ENCODE measurements at places on chromosomes 12 and 14.

- DNase-seq: no peak
Measured at GRCh38 chr12:94163850-94164249, 15.5 kb downstream of the PLXNC1 start.

GRCh38 chr14:78700236-78700635, 530.1 kb downstream of the NRXN3 start:
- DNase-seq: no peak

- no peak for DNase-seq
Measured at GRCh38 chr12:12705838-12706520, 10.0 kb upstream of the GPR19 start.

- DNase-seq: no peak
Measured at GRCh38 chr12:49910331-49911212, 6.9 kb upstream of the FAIM2 start.

GRCh38 chr14:58825606-58826005, 187.8 kb downstream of the DACT1 start:
- no peak for DNase-seq

GRCh38 chr14:63988579-63988978, 135.8 kb downstream of the SYNE2 start:
- DNase-seq: no peak

DNA sequence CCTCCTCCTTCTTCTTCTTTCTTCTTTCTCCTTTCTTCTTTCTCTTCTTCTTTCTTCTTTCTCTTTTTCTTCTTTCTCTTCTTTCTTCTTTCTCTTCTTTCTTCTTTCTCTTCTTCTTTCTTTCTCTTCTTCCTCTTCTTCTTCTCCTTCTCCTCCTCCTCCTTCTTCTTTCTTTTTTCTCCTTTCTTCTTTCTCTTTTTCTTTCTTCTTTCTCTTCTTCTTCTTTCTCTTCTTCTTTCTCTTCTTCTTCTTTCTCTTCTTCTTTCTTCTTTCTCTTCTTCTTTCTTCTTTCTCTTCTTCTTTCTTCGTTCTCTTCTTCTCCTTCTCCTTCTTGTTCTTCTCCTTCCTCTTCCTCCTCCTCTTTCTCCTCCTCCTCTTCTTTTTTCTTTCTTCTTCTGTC, 1230.7 kb upstream of the USP15 start:
- DNase-seq: no peak

- DNase-seq: no peak
Measured at GRCh38 chr12:113826805-113827538, 139.2 kb downstream of the RBM19 start.

DNA sequence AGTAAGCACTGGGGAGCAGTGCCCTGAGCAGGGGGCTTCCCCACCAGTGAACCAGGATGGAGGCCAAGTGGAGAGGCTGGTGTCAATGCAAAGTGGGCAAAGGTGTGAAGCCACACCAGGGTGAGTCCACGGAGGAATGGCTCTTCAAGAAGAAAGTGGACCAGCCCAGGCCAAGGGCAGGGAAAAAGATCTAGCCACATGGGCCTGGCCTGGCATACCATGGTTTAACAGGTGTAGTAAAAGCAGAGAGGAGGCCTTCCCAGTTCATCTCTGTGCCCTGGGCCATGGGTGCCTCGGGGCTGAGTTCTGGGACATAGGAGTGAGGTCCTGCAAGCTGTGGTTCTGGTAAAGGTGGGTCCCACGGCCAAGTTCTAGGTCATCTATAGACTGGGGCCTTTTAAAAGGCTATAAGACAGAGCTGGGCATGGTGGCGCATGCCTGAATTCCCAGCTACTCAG, 153.4 kb downstream of the DPF3 start:
- DNase-seq: no peak

- DNase-seq: peak; percentile 82
Measured at GRCh38 chr14:93759719-93760307, 28.5 kb downstream of the PRIMA1 start.

- no peak for DNase-seq
Measured at GRCh38 chr12:121724925-121725324, 12.4 kb downstream of the TMEM120B start.

- DNase-seq: no peak
Measured at GRCh38 chr12:46693034-46693433, 132.8 kb downstream of the SLC38A4 start.

GRCh38 chr14:52314595-52315354, 663 bp downstream of the PTGER2 start:
- DNase-seq: peak; percentile 43

GRCh38 chr14:33922125-33922524, 28.7 kb downstream of the EGLN3 start:
- DNase-seq: no peak

- DNase-seq: no peak
Measured at GRCh38 chr12:109466821-109467220, 10.3 kb downstream of the KCTD10 start.

- DNase-seq: no peak
Measured at GRCh38 chr14:33958605-33959226, 7.8 kb upstream of the EGLN3 start.

- no peak for DNase-seq
Measured at GRCh38 chr12:80622271-80622670, 85.2 kb upstream of the MYF6 start.

DNA sequence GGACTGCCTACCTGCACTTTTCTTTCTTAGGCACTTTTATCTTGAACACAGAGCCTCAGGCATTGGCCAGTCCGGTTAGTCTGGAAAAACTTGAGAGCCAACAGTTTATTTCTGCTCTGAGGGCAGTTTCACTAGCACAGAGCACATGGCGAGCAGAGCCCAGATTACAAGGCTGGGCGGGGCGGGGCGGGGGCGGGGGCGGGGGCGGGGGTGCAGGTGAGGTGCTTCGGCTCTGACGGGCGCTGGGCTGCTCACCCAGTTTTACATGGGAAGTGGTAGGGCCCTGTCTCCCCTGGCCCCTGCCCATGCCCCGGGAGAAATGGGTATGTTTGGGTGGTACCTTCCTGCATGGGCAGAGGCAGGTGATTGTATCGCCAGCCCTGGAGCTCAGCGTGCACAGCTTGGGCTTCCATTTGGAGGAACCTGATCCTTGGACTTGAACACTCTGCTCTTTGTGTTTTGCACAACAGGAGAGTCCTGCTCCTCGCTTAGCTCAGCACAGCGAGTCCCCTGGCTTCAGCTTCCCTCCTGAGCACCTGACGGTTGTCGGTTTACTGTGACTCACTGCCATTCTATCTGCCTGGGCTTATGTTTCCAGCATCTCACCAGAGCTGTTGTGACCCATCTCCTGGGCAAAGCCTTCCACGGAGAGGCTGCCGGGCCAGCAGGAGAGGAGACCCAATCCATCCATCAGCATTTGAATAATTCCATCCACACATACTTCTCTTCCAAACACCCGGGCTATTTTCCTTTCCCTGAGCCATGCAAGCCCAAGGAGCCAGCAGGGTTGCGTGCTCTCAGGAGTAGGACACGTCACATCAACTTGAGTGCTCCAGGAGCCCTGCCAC, 108.5 kb downstream of the ARF6 start:
- peak; percentile 62 for DNase-seq

DNA sequence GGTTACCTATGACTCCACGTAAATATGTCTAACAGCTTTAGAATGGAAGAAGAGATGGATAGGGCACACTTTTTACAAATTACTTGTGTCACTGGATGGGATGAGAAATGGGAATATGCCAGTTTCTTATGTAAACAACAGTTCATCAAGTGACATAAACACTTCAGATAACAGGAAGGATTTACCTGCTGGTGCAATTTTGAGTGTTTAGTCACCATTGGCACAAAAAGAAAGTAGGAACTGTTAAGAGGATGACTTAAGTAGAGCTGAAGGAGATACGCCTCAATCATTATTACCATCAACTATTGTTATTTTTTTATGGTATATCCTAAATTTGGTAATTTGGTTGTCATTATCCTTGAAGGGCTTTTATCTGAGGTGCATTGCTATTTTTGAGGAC, 83.2 kb downstream of the RMST start:
- DNase-seq: no peak

DNA sequence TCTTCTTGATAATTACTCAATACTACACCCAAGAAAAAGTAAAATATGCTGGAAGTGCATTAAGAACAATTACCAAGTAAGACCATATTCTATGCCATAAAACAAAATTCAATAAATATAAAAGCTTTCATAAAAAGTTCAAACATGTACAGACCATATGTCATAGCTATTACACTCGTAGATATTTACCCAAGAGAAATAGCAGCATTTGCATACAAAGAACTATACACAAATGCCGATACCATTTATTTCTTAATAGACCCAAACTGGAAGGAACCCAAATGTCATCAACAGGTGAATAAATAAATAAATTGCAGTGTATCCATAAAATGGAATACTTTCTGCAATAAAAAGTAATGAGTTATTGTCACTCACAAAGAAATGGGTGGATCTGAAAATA, 78.3 kb upstream of the SLC16A7 start:
- DNase-seq: no peak

DNA sequence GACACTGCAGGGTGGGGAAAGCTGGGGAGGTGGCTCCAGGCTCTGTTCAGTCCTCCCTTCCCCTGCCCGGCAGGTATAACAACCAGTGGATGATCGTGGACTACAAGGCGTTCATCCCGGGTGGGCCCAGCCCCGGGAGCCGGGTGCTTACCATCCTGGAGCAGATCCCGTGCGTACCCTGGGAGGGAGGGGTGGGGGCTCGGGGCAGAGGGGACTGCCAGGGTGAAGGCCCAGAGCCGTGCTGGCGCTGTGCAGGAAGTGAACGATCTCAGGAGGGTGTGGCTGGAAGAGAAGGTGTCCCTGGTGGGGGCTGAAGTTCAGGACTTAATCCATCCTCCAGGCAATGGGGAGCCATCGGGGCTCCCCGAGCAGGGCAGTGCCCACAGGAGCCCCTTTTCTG, 18.9 kb downstream of the SDS start:
- DNase-seq: no peak

GRCh38 chr12:95802482-95803270, 12.1 kb upstream of the NTN4 start:
- no peak for DNase-seq

DNA sequence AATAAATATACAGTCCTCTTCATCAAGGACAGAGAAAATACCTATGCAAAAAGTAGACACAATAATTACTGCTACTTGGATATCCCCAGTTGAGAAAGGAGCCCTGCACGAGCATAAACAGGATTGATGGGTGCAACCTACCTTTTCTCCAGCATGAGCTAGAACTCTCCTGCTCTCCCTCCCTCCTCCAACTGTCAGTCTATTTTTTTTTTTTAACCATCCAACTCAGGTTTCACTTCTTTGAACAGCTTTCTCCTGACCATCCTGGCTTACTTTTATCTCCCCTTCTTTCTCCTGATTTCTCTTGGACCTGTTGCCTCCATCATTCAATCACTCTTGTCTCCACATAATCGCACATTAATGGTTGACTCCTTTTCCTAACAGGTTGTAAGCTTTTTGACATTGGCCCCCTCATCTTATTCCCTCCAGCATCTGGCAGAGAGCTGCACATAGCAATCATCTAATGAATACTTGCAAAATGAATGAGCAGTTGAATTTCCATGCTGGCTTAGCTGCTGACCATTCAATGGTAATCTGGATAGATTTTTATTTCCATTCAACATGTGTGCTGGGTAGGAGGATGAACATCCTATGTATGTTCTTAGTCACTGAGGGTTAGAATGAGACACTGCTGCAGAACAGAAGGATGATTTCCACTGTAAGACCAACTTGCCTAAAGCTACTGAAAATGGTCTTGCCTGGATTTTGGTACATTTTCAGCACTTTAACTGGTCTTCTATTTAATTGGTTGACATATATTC, 24.4 kb downstream of the MYBPC1 start:
- no peak for DNase-seq

GRCh38 chr12:86456241-86456640, 200.1 kb upstream of the MGAT4C start:
- no peak for DNase-seq

DNA sequence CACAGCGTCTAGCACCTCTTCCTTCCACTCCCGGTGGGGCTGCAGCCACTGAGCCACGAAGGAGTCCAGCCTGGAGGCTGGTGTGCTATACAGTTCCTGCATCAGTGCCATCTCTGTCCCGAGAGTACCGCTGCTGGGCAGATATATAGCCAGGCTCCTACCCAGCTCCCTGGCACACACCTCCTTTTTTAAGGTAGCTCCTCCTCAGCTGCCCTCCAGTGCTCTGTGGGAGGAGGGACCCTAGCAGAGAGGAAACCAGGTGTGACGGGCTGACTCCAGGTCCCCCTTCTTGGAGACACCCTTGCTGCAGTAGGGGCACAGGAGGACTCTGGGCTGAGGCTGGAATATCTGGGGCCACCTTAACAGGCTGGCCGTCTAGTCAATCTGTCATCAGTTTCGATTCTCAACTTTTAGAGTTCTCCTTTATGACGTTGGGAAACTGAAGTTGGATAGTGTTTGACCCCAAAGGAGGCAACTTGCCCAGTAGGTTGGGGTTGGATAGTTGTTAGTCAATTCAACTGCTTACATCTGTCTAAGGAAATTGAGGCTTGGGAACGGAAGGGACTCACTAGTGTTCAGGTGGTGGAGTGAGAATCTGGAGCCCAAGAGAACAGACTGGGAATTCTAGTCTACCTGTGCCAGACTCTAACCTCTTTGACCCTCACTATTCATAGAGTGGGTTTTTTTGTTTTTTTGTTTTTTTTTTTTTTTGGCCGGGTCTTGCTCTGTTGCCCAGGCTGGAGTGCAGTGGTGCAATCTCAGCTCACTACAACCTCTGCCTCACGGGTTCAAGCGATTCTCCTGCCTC, at the start of gene OASL:
TSS of gene OASL (minus strand) at position 386 of the 808 bp plus-strand sequence. CDS start at position 111, 275 bp downstream.
- peak; percentile 26 for DNase-seq

- DNase-seq: no peak
Measured at GRCh38 chr14:73472185-73473114, 14.1 kb upstream of the NUMB start.

- no peak for DNase-seq
Measured at GRCh38 chr14:48193893-48194292, 518.5 kb upstream of the MDGA2 start.

DNA sequence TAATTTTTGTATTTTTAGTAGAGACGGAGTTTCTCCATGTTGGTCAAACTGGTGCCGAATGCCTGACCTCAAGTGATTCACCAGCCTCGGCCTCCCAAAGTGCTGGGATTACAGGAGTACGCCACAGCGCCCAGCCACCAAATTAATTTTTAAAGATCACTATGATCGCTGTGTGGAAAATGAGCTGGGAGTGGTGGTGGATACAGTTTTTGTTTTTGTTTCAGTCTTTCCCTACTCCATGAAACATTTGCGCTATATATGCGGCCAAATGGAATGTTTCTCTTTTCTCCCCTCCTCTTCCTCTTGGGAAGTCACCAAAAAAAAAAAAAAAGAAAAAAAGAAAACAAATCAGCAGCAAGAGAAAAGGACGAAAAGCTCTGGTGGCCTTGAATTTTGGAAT, 20.8 kb upstream of the P2RX4 start:
- no peak for DNase-seq
